ENCODE measurements at places on chromosomes 3 and 15.

- no peak for DNase-seq
These were observed 60.2 kb downstream of the SYNPR start for GRCh38 chr3:63338351-63338750.

DNA sequence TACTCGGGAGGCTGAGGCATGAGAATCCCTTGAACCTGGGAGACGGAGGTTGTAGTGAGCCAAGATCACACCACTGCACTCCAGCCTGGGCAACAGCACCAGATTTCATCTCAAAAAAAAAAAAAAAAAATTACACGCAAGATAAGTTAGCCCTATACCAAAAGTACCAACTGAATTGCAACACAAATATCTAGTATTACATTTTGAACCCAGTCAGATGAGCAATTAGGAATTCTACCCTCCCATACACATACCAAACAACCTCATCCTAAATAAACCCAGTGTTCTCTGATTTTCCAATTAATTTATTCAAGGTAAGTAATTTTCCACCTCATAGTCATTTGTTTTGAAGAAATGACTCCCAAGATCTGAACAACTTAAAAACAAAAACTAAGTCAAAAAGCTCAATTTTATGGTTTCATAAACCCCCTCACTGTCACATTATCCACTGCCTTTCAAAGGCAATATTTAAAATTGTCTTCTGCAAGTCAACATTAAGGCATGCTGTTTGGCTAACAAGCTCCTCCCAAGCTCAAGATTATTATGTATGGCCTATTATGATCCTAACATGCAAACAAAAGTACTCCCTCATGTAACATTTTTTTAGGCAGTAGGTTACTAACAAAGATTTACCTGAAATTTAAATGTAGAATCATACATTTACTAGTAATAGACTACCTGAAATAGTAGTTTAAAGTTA lies 4.5 kb downstream of the RAF1 start:
- DNase-seq, result no peak

- DNase-seq, result no peak
These were observed 359.1 kb upstream of the IL12A start for GRCh38 chr3:159629329-159630084.

DNA sequence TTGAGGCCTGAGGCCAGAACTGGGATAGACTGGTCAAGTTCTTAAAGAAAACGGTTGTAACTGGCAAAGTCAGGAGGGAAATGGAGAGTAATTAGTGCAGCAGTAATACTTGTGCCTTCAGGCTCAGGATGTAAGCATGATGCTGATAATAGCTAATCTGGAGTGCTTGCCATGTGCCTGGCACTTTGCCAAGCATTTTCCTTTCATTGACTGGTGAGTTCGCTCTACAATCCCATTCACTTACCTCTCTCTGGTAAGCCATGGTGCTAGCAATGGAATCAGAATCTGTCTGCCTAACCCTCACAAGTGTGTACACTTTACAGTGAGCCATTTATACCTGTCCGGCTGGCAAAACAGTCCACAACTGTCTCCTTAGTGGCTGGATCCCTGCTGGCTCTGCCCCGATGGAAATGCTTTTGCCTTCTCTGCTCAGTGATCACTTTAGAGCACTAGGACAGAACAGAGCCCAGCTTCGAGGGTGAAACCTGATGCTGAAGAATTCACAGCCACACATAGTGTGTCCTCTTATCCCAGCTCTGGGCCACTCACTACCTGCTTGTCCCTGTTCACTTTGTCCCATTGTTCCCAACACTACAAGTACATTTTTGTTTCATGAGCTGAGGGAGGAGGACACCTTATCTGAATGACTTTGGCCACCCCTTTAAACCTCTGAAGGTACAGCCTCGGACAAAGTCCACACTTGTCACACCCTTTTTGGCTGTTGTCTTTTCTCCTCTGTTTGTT lies 10.3 kb downstream of the CHP1 start:
- no peak for DNase-seq

GRCh38 chr15:28914046-28914445 lies 28.3 kb downstream of the APBA2 start:
- no peak for DNase-seq

GRCh38 chr3:109195815-109196214 lies 59.3 kb downstream of the C3orf85 start:
- DNase-seq, result no peak

DNA sequence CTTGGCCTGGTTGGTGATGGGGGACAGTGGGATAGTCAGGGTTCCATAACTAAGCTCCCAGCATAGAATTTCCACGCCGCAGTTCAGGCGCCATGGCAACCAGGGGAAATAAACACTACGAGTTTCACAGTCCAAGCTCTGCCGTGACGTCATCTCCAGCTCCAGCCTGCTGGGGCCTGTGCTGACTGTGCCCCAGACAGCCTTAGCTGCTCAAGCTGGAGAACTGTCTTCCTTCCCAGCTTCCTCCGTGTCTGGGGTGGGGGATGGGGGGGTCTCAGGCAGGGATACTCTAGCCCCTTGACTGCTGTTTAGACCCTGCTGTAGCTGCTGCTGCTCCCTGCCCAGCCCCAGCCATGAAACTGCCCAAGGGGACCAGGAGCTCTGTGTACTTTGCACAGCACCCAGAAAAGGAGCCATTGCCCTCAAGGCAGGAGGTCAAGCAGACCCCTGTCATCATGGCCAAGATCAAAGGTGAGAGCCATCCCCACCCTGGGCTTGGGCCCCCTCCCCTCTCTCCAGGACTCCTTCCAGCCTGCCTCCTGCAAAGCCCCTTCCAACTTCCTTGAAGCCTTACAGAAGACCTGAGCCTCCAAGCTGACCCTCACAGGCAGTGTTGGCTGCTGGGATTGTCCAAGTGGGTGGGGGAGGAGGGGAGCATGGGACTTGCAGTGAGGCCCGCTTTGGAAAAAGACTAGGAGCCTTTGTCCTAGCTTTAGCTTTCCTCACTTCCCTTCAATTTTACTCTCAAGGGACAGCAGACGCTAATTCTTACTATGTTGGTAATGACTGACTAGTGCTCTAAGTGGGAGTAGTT lies 11.4 kb upstream of the CSPG4 start:
- peak; percentile 59 for DNase-seq

GRCh38 chr3:94654096-94654495 lies 591.2 kb downstream of the NSUN3 start:
- DNase-seq, result no peak

GRCh38 chr3:194731506-194732073 lies 45.9 kb downstream of the FAM43A start:
- DNase-seq, result no peak

DNA sequence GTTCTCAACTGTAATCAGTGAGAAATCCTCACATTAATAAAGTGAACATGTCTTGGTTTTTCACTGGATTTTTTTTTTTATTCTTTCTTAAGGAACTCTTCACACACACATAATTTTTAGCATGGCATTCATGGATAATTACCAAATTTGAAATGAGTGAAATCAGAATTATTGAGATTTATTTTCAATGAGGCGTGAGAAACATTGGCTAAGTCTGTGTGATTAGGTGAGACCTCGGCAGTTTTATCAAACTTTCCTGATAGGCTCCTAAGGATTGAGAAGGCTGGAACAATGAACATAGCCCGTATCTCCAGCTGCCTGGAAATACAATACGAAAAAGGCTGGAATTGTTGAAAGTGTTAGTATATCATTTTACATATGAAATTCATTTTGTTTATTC lies 35.5 kb downstream of the MDFIC2 start:
- DNase-seq, result no peak

GRCh38 chr3:159765030-159765859 lies 223.4 kb upstream of the IL12A start:
- peak; percentile 23 for DNase-seq

- peak; percentile 46 for DNase-seq
These were observed 1.4 kb downstream of the MORF4L1 start for GRCh38 chr15:78873793-78874765.

DNA sequence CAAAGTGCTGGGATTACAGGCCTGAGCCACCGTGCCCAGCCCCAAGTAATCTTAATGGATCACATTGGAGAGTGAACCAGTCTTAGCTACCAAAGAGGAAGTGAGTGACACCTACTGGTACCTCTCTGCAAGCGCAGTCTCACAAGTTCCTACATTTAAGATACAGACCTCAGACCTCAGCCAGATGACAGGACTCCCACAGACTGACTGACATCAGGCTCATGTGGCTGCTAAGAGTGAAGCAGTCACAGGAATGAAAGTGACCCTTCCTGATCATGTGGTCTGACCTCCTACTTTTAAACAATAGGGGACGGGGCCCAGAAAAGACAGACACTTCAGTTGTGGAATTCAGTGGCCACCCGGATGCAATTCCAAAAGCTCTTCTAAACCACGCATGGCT lies 36.3 kb upstream of the GNB5 start:
- peak; percentile 74 for DNase-seq

DNA sequence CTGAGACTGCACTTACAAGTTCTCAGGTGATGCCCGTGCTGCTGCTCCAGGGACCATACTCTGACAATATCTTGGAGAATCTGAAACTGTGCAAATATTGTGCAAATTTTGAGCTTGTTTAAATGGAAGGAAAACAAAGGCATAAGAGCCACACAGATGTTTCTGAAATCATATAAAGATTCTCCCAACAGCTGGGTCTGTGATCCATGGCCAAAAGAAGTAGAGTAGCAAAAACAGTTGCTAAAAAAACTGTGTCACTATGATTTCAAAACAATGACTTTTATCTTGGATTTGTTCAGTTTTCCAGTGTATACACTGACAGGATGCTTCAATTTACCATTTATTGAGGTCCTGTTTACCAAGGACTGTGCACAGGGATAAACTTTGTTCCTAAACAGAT lies 25.3 kb downstream of the NPTN start:
- DNase-seq, result no peak

- DNase-seq, result no peak
These were observed 132.7 kb upstream of the TRIM42 start for GRCh38 chr3:140545197-140545596.

GRCh38 chr3:53705024-53705745 lies 141.0 kb downstream of the CHDH start:
- DNase-seq, result no peak

DNA sequence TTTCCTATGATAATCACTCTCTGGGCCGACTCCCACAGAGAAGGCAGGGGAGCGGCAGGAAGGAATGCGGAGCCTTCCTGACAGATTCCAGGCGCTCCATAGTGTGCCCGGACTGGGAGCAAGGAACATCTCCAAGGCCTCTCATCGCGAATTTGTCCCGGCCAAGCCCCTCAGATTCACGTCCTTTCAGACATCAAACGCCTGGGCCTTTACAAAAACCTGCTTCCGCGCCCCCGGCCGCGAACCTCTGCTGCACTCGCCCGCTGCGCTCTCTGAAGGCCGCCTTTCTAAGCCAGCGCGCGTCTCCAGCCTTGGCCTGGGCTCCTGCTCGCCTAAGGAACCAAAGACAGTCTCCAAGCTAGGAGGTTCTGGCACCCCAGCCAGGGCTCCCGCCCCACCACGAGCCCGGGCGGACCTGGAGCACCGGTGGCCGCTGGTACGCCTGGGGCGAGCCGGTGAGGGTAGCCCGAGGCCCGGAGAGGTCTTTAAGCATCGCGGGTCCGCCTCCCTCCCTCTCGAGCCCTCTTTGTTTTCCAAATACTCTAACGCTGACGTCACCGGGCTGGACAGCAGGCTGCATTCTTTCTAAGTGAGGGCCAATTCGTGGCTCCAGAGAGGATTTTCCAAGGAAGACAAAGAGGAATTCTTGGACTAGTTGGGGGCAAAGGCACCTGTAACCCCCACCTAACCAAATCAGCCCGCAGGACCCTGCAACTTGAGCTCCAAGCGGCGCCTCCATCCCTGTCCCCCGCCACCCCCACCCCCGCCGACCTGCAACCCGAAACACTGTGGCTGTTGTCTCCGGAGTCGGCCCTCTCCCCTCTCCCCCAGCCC lies 759 bp downstream of the AMOTL2 start:
- DNase-seq, result no peak

GRCh38 chr3:192063570-192063969 lies 602.6 kb downstream of the PYDC2 start:
- DNase-seq, result no peak

- DNase-seq, result no peak
These were observed 25.4 kb upstream of the SOX14 start for GRCh38 chr3:137738710-137739109.

DNA sequence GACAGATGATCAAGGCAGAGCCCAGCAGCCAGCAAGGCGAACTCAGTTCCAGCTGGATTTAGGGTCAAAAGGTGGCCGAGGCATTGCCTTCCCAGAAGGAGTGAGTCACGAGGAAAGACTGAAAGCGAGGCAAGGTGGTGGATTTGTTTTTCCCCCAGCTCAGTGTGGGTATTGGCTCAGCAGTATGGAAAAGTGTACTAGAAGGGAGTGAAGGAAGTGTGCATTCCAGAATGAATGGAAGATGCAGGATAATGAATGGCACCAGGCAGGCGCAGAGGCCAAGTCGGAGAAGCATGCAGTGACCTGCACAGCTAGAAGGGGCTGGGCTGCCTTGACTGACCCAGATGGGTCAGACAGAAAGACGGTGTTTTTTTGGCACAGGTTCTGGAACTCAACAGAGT lies 46.3 kb downstream of the FOXP1 start:
- DNase-seq, result no peak

GRCh38 chr15:53225781-53226180 lies 435.6 kb upstream of the ONECUT1 start:
- DNase-seq, result no peak

GRCh38 chr15:52491472-52491871 lies 37.2 kb downstream of the MYO5A start:
- DNase-seq, result no peak

- no peak for DNase-seq
These were observed 6.4 kb downstream of the IQCF1 start for GRCh38 chr3:51896607-51897305.

All from activated T-cell treated with anti-CD3 and anti-CD28 coated beads, Interleukin-2, amount 50 U/mL, for 48 hours (primary cell).